ENCODE measurements at places on chromosomes 3 and 15. TPM values are rescaled to one million over a fixed set of nuclear protein-coding genes. Genes with fewer than 3 reads are reported as not detected.

Gene IQCF2
- not detected for polyA plus RNA-seq

Gene GSK3B
- polyA plus RNA-seq = 26.7 TPM

Gene OTOL1
- polyA plus RNA-seq = not detected

Gene DUOX1
- not detected for polyA plus RNA-seq

Gene VGLL3
- 4.9 TPM for polyA plus RNA-seq

Gene KLHL40
- polyA plus RNA-seq = not detected

Gene NRROS
- not detected for polyA plus RNA-seq

Gene GOLGA6L7
- not detected for polyA plus RNA-seq

Gene APEH
- polyA plus RNA-seq = 66.9 TPM

Gene MGLL
- 32.6 TPM for polyA plus RNA-seq

Gene CYP11A1
- polyA plus RNA-seq = not detected

Gene SLC9A9
- 0.30 TPM for polyA plus RNA-seq

Gene JAGN1
- polyA plus RNA-seq = 53.7 TPM

Gene LIPH
- polyA plus RNA-seq = 6.9 TPM

Gene CPN2
- not detected for polyA plus RNA-seq

Gene OR5K4
- not detected for polyA plus RNA-seq

Gene CACNA2D3
- polyA plus RNA-seq = 0.03 TPM

Gene GOLGA8S
- polyA plus RNA-seq = 0.70 TPM

Gene ATP13A5
- polyA plus RNA-seq = not detected

Gene MAPKAPK3
- 16.0 TPM for polyA plus RNA-seq

Gene SKOR1
- 0.11 TPM for polyA plus RNA-seq

Gene TMEM158
- polyA plus RNA-seq = 3.9 TPM

Gene ERICH6
- not detected for polyA plus RNA-seq

Gene C3orf85
- polyA plus RNA-seq = not detected

Gene SAMD7
- not detected for polyA plus RNA-seq

Gene ARGFX
- not detected for polyA plus RNA-seq

Gene LRRIQ4
- polyA plus RNA-seq = not detected

Gene GLT8D1
- polyA plus RNA-seq = 37.8 TPM

Gene APH1B
- polyA plus RNA-seq = 16.4 TPM

Gene LAMB2
- 95.5 TPM for polyA plus RNA-seq

Gene SLC24A5
- not detected for polyA plus RNA-seq
